ENCODE measurements at places on chromosomes 16 and 17.

- DNase-seq, result no peak
Observed at GRCh38 chr17:65626451-65626850, 65.0 kb upstream of the AXIN2 start.

DNA sequence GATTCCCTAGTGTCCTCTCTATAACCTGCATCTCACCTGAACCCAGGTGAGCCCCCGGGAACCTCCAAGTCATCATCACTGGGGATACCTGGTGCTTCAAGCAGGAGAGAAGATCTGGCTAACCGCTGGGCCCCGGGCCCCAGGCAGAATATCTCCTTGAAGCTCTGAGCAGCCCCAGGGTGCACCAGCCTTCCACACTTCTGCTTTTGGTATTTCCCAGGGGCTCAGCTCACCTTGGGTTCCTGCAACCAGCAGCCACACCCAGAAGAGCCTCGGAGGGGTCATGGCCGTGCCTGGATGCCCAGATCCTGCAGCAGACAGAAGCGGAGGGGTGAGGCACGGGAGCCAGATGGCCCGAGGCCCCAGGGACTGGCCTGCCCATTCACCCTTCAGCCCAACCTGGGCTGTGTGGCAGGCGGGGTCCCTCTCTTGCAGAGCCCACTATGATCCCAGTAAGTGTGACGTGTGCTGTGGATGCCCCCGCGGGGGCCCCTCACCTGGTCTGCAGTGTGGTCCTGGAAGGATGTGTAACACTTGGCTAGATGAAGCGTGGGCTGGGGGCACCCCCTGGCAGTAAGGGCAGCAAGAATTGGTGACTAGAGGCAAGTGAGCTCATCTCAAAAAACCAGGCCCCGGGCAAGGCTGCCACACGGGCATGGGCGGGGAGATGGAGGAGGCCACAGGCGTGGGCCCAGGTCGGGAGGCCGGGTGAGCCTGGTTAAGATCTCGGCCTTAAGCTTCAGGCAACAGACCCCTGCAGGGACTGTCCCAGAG is 2.6 kb downstream of the LGALS3BP start:
- no peak for DNase-seq

GRCh38 chr17:18121144-18121910 is 12.8 kb downstream of the MYO15A start:
- no peak for DNase-seq

GRCh38 chr16:21276090-21276489 is 2.0 kb downstream of the CRYM start:
- no peak for DNase-seq

DNA sequence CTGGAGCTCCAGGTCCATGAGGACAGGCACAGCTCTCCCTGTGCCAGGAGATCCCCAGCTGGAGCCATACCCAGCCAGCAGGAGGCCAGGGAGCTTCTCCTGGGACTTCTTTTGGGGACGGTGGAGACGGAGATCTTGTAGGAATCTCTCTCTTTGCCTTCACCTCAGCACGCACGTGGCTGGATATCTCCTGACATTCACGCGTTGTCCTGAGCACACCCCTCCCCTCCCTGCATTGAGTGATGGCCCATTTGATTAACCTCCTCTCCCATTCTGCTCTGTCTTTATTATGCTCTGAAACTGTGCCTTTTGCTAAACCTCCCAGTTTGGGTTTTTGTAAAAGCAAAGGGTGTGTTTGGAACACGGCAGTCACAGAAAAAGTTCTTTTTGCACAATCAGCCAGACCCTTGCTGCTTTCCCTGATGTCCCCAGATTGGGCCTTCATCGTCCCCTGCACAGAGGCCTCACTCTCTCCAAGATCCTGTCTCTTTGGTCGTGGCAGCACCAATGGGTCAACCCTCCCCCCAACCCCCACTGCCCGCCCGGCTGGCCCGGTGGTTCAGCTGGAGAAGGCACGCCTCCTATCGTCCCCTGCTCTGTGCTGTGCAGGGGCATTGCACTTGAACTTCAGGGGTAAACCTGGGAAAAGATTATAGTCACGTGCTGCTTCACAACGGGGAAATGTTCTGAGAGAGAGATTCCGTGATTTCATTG is 32.5 kb upstream of the LGALS9 start:
- DNase-seq, result no peak

GRCh38 chr16:75750528-75750927 is 24.2 kb upstream of the CPHXL start:
- no peak for DNase-seq

GRCh38 chr16:30977502-30977901 is 7.5 kb upstream of the HSD3B7 start:
- DNase-seq, result no peak

GRCh38 chr16:3256146-3256865 is at the start of gene MEFV:
Gene MEFV, minus strand, starts transcription at chr16:3256633. Its CDS starts 46 bp downstream, at chr16:3256587.
- no peak for DNase-seq

All from NCI-H345 (cell line).